ENCODE measurements at places on chromosomes 4 and X.

GRCh38 chrX:1534301-1535168 lies 2.5 kb downstream of the P2RY8 start:
- DNase-seq, result no peak

DNA sequence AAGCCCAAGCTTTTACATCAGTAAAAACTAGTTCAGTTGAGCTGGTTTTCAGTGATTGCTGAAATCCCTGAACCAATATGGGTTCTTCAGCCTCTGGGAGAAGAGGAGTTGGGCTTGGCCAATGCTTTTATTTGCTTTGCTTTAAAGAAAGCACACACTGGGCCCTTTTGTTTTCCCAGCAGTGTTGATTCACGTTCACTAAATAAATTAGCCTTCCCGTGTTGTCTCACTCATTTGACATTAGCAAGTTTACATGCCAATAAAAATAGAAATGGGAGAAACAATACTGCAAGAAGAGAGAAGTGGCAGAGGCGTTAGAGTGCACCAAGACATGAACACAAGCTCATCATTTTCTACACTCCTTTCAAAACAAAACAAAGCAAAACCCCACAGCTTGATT lies 136.2 kb downstream of the SHROOM3 start:
- DNase-seq, result peak; percentile 26

DNA sequence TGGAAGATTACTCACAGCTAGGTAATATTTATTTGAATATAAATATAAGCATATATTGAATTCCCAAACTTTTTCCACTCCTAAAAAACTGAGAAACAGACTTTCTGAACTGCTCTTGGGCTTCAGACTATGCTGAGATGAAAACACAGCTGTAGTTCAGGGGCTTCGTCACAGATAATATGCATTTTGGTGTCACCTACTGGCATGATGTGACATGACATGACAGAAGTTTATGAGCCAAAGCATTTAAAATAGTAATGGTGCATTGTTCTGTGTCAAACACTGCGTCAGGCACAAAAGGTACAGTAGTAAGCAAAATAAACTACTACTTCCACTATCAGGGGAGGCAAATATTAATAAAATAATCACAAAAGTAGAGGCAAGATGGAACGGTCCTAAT lies 171.3 kb downstream of the BTC start:
- peak; percentile 7 for DNase-seq

DNA sequence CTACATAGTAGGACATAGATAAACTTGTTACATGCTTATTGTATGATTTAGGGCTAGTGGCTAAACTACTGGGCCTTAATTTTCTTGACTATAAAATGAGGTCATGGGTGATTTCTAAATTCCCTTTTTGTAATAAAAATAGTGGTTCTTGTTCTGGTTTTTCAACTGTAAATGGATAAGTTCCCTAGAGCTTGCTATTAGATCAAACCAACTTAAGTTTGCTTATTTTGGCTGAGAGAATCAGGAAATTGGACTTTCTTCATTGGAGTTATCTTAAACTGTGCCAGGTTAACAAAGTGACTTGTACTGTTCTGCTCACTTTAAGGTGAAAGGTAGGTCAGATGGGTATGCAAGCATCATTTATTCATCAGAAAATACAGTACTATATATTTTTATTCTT lies 78.3 kb downstream of the PDLIM5 start:
- DNase-seq, result no peak

- DNase-seq, result no peak
These were observed 40.6 kb downstream of the MRPL1 start for GRCh38 chr4:77903186-77903585.

DNA sequence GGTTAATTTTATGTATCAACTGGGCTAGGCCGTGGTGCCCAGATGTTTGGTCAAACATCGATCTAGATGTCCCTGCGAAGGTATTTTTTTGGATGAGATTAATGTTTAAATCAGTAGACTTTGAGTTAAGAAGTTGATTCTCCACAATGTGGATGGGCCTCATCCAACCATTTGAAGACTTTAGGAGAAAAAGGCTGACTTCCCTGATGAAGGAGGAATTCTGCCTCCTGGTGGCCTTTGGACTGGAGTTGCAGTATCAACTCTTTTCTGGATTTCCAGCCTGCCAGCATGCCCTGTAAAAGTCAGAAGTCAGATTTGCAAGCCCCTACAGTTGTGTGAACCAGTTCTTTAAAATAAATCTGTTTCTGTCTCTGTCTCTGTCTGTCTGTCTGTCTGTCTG lies 91.4 kb downstream of the STK32B start:
- no peak for DNase-seq

- DNase-seq, result no peak
These were observed 31.8 kb upstream of the PDLIM5 start for GRCh38 chr4:94419956-94420355.

GRCh38 chr4:26075583-26075982 lies 161.6 kb downstream of the SMIM20 start:
- DNase-seq, result no peak

DNA sequence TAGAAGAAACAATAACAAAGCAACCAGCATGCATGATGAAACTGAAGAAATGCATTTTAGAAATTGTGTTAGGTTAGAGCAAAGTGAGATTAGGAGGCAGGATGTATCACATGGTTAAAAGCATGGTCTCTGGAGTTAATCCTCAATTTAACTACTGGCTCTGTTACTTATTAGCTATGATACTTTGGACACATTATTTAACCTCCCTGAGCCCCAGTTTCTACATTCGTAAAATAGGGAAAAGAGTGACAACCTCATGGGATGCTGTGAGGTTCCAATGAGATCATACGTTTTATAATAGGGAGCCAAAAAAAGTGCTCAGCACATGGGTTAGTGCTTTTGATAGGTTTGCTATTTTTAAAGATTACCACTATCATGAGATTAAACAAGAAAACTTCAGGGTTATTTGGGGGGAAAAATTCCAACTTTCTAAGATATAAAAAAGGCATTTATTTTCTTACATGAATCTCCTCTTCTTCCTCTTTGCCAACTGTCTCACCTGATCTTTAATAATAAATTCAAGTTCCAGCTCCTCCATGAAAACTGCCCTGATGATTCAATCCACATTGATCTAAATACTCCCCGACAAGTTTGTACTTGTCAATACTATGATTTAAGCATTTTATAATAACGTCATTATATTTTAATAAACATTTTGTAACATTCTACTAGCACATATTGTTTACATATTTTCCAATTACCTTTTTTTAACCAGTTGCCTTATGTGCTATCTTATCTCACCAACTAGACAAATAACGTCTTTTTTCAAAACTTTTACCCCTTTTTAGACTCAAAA lies 4.6 kb downstream of the SEC31A start:
- no peak for DNase-seq

DNA sequence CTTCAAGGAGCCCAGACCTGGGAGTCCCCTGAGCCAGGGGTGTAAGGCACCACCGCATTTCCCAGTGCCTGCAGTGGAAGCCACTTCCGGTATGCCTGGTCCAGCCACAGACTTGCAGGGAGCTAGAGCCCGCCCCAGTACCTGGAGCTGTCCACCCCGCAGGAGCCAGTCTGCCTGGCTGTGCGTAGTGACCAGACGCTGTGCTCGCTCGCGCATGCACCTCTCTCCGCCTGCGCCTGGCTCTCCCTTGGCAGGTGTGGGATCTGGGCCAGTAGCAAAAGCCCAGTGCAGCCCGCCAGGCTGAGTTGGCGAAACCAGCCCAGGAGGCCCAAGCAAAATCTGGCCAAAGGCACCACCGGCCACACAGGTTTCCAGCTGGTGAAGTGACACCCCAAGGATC lies 973.7 kb upstream of the AGA start:
- DNase-seq, result no peak

GRCh38 chr4:160319221-160319867 lies 1216.5 kb downstream of the RAPGEF2 start:
- peak; percentile 22 for DNase-seq

DNA sequence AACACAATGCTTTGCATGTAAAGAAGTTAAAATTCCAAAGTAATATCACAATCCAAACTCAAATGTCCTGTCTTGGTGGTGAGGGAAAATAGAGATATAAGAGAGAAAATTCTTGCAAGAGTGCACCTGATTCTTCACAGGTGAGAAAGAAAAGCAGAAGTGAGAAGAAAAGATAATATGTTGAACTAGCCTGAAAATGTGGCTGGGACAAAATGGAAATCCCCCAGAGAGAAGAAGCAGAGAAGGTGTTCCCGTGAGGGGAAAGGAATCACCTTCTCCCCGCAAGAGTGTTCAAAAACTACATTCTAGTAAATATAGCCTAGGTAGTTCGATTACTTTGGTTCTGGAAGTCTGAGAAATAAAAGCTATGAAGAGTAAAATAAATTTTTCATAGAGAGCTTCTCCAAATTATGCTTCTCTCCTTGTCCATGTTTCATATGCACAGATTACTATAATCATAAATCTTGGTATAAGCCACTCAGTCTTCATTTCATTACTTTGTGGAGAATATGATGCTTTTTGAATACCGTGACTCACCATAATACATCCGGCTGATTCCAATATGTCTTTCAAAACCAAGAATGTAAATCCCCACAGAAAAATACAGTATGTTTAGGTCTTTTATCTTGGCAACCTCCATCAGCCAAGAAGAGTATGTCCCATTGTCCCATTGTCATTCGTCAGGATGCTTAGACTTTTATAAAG lies 63.1 kb downstream of the COX18 start:
- DNase-seq, result no peak

GRCh38 chrX:117990438-117990837 lies 126.2 kb downstream of the KLHL13 start:
- no peak for DNase-seq

DNA sequence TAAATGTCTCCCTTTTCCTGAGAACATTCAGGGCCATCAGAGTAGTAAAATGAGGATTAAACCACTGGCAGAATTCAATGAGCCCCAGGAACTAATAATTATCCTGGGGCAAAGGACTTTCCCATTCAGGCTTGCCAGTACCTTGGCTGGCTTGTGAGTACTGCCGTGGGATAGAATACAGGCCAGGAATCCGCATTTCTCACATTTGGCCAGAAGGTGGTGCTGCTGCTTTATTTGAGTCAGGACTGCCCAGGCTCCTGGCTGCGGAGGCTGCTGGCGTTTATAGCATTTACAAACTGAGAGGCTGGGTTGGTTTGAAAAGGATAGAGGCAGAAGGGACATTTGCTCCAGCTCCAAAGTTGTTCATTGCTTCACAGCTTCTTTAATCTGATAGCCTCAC lies 91.4 kb downstream of the RTL9 start:
- peak; percentile 67 for DNase-seq

- no peak for DNase-seq
These were observed 277.6 kb upstream of the DIAPH2 start for GRCh38 chrX:96407072-96407471.

GRCh38 chr4:165537028-165537648 lies 158.3 kb downstream of the CPE start:
- peak; percentile 56 for DNase-seq

- no peak for DNase-seq
These were observed 17.1 kb downstream of the MYOZ2 start for GRCh38 chr4:119152741-119153140.

DNA sequence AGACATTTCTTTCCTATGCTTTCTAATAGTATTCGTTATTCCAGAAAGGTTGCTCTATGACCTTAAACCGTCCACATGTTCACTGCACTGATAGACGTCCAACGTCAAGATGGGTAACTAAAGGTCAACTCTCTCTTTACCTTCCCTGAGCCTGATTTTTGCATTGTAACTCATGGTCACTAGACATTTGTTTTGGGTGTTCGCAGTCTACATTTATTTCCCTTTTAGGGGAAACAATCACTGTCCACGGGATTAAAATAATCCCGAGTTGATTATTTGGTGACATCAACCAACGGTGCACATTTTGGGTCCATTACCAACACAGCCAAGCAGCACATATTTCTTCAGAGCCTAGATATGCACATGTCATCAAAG lies 540 bp upstream of the HADH start:
- peak; percentile 39 for DNase-seq

All from NCI-H1092 treated with DMSO at 0.1 percent for 48 hours (cell line).